ENCODE measurements at places on chromosomes 1 and 21.

DNA sequence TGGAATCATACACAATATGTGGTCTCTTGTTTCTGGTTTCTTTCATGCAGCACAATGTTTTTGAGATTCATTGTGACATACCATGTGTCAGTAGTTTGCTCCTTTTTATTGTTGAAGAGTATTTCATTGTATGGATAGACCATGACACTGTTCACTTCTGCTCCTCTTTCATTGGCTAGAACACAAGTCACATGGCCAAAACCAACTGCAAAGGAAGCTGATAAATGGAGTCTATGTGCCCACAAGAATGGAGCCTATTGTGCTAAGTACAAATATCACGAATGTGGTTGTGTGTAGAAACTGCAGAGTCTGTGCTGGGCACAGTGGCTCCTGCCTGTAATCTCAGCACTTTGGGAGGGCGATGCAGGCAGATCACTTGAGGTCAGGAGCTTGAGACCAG is 28.6 kb upstream of the FNBP1L start:
- DNase-seq, result no peak

DNA sequence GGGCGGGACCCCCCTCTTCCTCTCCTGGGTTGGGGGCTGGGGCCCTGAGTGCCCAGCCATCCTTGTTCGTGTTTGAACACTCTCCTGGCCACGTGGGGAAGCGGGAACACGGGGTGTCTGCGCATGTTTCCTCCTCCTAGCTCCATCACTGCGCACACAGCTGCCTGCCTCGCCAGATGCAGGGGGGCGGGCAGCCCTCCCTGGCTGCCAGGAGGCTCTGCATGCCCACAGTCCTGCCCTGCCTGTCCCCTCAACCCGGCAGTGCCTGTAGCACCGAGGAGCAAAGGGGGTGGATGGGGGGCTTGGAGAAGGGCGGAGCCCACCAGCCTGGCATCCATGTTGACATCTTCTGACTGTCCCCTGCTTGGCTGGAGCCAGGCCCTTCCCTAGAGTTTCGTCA is 1.8 kb upstream of the SLC25A34 start:
- no peak for DNase-seq

DNA sequence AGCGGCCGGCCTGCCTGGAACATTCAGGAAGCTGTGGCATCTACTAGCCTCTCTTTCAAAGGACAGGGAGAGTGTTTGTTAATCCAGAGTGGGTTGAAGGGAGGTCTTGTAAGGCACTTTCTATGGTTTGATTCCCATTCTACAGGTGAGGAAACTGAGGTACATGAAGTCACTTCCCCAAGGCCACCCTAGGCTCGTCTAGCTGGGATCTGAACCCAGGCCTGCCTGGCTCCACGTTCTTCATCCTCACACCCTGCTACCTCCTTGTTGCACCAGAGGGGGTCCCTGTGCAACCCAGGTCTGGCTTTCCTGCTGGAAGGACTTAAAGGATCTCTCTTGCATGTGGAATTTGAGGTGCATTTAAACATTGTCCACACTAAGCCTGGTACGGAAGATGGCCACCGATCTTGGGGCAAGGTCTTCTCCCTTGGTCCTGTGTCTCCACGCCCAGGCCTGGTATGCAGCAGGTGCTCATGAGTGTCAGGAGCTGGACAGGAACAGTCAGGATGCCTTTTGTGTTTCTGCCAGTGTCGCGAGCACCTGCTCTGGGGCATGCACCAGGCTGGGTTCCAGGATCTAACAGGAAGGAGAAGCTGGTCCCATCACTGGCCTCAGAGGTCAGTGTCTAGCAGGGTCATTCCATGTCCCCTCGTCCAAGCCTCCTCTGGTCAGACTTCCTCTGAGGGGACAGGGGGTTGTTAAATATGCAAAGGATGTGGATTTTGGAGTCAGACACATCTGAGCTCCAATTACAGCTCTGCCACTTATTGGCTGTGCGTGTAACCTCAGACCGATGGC is 103.2 kb upstream of the RUNX3 start:
- no peak for DNase-seq

GRCh38 chr21:45551316-45551715 is 9.1 kb upstream of the SLC19A1 start:
- peak; percentile 70 for DNase-seq

DNA sequence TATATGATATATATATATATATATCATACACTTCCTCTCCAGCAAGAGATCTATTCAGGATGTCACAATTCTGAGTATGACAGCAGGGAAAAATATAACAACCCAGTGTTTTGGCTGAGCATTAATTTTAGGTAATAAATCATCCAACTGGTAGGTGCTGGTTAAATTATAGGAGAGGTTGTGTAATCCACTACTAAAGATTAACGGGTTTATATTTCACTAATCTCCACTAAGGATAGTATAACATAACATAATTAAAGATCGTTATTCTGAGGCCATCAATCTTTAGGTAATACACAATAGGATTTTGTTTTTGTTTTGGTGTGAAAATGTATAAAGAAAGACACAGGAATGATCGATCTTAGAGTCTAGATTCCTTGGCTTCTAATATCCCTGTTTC is 102.2 kb downstream of the COQ8A start:
- DNase-seq, result no peak

GRCh38 chr1:39901464-39901713 is 328 bp downstream of the MYCL start:
- DNase-seq, result no peak

- DNase-seq, result peak; percentile 69
These were observed 61.5 kb downstream of the CD58 start for GRCh38 chr1:116508984-116509980.

DNA sequence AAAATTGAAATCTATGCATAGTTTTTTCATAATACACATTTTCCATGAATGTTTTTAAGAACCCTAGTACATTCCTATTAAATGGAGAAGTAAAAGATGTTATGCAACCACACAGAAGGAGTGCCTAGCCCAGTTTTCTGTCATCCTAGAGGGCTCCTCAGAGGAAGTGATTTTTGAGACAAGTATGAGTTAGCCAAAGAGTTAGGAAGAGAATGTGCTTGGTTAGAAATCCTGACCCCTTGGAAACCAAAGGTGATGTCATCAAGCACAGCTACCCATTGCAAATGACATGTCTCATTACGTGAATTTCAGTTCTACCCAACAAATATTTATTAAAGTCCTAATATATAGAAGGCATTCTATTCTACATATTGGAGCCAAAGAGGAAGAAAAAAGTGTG is 88.9 kb upstream of the TNFSF4 start:
- DNase-seq, result no peak

- no peak for DNase-seq
These were observed 29.4 kb upstream of the PIGV start for GRCh38 chr1:26758358-26758757.

GRCh38 chr1:37475380-37476086 is 1.2 kb downstream of the ZC3H12A start:
- DNase-seq, result no peak

DNA sequence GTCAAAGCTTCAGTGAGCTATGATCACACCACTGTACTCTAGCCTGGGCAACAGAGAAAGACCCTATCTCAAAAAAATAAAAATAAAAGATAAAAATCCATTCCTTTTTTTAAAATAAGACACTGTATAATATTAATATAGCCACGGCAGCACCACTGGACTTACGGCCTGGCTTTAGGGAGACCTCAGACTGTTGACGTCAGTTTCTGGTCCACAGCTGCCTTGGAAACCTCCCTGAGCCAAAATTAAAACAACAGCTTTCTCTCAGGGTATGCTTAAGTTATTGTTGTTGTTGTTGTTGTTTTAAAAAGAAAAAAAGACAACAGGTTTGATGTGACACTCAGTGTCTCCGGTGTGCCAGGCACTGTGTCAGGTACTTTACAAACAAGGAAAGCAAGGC is 42.0 kb downstream of the CAPZB start:
- no peak for DNase-seq

DNA sequence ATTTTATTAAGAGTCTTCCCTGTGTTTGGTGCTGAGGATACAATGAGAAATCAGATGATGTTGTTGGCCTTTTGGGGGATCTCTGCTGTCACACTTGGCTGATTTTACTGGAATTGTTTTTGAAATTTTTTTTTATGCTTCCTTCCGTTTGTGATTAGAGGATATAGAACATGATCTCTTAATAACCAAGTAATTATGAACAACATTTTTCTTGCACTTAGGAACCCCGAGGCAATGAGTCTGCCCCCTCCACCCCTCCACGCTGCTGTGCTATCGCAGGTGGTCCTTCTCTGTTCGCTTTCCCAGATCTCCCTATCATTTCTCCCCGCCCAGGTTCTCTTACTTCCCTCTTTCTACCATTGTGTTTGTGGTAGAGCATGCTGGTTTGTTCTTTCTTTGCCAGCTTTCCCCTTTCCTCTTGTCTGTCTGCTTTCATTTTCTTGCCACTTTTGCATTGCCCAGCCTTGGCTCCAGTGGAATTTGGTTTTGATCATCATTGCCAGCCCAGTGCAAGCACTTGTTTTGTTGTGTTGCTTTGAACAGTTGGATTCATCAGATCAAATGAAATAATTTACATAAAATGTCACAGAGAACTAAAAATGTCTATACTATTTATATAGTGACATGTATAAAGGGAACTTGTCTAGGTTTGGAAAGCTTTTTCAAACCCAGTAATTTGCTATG is 73.1 kb upstream of the SCCPDH start:
- DNase-seq, result no peak

DNA sequence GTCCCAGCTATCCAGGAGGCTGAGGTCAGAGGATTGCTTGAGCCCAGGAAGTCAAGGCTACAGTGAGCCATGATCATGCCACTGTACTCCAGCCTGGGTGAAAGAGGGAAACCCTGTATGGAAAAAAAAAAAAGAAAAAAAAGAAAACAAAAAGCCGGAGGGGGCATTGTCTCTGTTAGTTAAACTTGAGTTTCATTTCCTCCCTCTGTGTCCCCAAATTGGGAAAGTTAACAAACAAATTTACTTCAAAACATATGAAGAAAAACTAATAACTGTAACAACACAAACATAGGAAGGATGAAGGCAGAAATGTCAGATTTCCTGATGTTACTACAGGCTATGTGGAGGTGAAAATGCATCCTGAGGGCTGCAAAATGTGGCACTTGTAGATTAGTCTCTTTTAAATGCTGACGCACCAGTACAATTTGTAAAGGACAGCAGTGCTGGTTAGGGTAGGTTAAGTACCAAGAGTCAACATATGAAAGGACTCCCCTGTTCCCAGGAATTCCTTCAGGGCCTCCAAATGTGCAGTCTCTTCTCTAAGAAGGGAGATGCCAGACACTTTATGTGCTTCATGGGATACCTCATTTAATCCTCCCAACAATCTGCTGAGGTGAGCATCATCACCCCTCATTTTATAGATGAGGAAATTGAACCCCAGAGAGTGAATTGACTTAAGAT is 52.9 kb downstream of the DEGS1 start:
- DNase-seq, result no peak

GRCh38 chr1:176852124-176852523 is 312.4 kb downstream of the ASTN1 start:
- DNase-seq, result no peak

DNA sequence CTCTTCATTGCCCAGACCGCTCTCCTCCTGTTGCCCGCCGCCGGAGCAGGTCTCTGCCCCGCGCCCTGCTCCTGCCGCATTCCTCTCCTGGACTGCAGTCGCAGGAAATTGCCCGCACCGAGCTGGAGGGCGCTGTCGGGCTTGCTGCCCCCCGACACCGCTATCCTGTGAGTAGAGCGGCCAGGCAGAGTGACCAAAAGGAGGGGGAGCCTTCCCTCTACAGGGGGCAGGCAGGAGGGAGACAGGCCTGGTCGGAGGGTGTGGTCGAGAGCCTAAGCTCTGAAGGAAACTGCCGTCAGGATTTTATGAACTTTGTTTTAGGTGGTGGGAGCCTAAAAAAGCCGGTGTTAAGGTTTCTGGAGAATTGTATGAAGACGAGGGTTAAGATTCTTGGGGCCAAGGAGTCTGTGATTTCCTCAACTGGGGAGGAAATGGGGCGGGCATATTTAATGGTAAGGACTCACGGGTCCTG is 517 bp downstream of the LRIG2 start:
- DNase-seq, result no peak

DNA sequence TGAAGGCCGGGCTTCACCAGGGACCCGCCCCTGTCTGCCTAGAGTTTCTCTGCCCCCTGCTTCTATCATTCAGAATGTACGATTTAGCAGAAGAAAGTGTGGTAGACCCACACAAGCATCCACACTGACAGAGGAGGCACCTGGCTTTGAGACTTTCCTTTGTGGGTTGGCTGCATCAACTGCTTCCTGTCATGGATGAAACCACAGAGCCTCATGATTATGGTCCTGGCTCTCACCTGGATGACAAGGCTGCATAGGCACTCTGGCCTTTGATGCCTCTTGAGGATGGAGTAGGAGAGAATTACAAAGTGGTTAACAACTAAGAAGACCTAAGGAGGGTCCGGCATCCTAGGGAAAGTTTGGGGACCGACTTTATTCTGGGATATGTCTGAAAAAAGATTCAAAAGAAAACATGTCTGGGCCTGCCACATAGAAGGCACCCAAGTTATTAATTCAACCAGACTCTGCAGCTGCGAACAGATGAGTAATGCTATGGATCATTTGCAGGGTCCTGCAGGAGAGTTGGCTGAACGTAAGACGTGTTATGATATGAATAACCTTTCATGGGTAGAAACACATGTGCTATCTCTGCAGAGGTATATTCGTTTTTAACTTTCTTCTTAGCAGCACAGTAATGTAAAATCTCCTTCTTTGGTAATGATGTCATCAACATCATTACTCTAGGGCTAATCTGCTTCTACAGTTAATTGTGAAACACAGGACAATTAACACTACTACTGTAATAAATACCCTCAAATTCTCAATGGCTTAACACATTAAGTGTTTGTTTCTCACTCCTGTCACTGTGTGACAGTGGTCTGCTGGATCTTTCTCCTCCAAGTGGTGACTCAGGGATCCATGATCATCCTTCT is 136.2 kb downstream of the SLC35F3 start:
- no peak for DNase-seq

GRCh38 chr1:207205614-207206061 is 101.6 kb downstream of the C4BPA start:
- DNase-seq, result no peak

GRCh38 chr1:64917328-64917861 is 49.0 kb downstream of the JAK1 start:
- DNase-seq, result no peak

GRCh38 chr1:3894626-3895278 is 5.3 kb downstream of the C1orf174 start:
- DNase-seq, result no peak

DNA sequence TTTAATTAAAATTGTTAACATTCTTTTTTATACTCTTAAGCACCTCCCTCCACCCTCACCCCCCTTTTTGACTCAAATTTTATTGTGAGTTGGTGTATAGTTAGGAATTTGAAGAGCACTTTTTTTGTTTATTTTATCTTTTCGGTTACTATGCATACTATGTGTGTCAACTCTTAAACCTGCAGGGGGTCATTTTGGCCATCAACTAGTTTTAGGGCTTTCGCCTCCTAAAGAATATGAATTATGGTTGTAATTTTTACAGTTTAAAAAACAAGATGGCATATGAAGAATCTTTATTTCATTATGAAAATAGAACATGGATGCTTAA is 9.7 kb downstream of the BACH1 start:
- DNase-seq, result no peak

GRCh38 chr1:64685217-64685616 is 59.7 kb upstream of the RAVER2 start:
- DNase-seq, result no peak

- no peak for DNase-seq
These were observed 51.9 kb upstream of the FMOD start for GRCh38 chr1:203402629-203403337.

Measured in CD4-positive, alpha-beta T cell treated with Interleukin-15 for 4 hours (primary cell).